ENCODE measurements at places on chromosomes 12 and 14.

DNA sequence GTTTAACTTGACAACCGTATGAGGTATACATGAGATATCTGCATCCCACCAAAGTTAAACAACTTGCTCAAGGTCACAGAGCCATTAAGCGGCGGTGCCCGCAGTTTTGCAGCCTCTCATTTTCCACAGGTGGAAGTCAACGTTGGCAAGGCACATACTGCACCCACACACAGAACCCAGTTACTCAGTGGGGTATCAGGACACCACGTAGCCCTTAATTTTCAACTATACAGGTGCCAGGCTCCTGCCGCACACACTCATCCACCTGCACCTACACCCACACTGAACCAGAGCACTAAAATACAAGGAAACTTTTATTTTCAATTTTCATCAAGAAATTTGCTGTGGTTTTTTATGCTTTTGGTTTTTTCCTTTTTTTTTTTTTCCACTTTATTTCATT, 1.7 kb upstream of the NOP2 start:
- DNase-seq = no peak

DNA sequence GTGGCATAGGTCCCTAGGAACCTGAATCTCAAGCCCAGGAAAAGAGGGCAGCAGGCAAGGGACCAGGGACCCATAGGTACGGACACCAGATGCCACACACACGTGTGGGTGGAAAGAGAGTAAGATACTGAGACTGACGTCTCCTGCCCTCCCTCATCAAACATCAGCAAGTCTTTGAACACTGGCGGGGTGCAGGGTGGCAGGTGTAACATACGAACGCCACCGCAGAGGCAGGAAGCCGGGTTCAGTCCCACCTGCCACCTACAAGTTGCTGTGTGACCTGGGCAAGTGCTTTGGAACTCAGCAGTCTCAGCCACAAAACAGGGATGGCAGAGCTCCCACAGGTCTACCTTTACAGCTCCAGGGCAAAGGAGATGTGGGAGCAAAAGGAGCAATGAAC, 11.1 kb downstream of the ACTN1 start:
- DNase-seq = no peak

GRCh38 chr14:86196471-86196870, 666.5 kb downstream of the FLRT2 start:
- no peak for DNase-seq

- DNase-seq = no peak
Measured at GRCh38 chr14:100134586-100134985, 24.9 kb downstream of the DEGS2 start.

- no peak for DNase-seq
Measured at GRCh38 chr14:98185036-98185435, 1087.0 kb downstream of the BCL11B start.

- no peak for DNase-seq
Measured at GRCh38 chr12:10033783-10034545, 3.5 kb downstream of the CLEC9A start.

- DNase-seq = no peak
Measured at GRCh38 chr14:54567224-54567638, 303 bp downstream of the SAMD4A start.

DNA sequence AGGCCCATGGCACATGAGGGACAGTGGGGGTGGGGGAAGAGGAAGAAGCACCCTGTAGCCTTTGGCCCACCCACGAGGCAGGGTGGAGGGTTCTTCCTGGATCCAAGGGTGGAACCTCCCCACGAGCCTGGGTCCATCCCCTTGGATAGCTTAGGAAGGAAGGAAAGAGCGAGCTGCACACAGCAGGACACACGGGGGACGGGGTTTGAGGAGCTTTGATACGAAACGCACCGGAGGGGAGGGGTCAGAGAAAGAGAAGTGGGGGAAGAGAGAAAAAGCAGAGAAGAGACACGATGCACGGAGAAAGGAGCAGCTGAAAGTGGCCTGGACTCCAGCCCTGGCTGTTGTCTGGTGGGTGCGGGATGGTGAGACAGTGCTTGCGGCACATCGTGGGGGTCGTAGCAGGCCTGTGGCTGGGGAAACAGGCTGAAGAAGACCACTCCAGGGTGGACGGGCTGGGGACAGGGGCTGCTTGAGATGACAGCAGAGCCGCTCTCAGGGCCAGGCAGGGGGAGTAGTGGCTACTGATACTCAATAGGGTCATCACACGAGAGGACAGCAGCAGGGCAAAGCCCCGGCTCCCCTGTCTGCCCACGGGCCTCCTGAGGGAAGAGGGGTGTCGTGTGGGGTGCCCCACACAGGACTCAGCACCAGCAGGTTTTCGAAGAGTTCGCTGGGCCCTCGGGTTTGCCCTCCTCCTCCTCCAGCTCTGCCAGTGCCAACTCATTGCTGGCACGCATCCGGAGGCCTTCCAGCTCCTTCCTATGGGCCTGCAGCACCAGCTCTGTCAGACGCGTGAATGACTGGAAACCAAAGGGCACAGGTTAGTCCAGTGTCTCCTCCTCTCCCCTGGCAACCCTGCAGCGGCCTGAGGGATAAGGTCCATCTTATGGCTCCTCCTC, 5.4 kb upstream of the GPX2 start:
- no peak for DNase-seq

DNA sequence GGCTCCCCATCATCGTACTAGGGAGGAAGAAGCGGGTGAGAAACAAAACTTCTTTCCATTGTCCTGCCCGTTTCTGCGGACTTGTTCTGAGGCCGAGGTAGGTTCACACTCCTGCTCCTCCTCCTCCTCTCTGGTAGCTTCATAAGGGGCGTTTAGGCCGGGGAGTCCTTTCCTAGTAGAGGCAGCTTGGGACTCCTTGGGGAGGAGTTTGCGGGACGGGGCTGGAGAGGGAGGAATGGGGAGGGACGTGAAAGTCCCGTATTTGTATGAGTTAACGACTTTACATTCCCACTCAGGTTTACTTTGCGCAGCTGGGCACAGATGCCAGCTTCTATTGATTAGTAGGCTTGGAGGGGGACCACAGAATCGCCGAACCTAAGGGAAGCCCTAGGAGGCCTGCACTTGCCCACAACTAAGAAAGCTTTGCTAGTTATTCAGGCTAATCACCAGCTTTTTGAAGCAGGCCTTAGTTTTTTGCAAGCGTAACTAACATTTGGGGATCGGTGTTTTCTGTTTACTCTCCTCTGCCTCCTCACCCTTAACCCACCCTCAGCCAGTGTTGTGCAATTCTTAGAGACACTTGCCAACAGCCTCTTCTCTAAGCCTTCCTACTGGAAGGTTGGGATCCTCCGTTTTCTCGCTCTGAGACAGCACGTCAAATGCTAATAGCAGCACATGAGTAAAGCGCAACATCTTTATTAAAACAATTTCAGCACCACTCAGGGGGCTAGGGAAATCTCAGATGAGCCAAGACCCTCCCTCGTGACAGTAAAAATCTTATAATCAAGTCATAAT, 499 bp downstream of the RNASE4 start:
- DNase-seq = no peak

DNA sequence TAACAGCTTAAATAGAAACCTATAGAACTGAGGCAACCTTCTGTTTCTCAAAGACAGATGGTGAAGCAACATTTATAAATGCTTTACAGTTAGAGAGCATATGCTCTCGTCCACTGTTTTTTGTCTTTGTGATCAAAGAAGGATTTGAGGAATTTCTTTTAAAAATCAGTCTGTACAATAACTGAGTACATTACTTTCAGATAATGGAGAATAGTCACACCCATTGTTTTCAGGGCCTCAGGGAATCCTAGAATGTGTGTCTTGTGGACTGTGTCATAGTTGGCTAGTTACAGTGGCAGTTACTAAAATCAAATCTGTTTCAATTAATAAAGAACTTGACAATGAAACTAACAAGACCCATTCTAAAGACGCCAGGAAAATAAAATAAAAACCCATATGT, 107.9 kb downstream of the PRKCH start:
- DNase-seq = no peak

DNA sequence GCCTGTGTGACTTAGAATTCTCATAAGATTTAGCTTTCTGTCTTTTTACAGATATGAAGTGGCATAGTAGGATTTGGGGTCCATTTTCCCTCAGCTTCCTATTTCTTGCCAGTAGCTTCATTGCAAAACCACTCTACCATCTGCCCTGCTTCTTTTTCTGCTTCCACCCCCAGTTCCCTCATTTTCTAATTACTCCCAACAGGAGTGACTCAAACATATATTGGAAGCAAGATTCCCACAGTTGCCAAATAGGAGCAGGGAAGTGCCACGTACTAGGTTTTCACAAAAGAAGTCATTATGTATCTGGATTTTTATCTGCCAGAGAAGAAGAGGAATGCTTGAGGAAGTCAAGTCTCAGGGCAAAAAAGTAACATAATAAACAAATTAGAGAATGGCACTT, 64.1 kb downstream of the ANO4 start:
- no peak for DNase-seq

DNA sequence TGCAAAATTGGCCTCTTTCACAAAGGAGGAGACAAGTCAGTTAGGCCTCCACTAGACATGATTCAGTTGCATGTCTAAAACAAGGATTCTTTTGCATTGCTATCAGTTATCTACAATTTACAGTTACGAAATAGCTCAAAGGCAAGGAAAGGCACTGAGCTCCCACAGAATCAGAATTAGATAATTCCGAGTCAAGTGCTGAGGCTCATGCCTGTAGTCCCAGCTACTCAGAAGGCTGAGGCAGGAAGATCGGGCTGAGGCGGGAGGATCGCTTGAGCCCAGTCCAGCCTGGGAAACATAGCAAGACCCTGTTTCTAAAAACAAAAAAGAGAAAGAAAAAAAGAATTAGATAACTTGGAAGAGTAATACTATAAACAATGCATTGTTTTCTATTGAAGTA, 12.3 kb upstream of the RTRAF start:
- no peak for DNase-seq

DNA sequence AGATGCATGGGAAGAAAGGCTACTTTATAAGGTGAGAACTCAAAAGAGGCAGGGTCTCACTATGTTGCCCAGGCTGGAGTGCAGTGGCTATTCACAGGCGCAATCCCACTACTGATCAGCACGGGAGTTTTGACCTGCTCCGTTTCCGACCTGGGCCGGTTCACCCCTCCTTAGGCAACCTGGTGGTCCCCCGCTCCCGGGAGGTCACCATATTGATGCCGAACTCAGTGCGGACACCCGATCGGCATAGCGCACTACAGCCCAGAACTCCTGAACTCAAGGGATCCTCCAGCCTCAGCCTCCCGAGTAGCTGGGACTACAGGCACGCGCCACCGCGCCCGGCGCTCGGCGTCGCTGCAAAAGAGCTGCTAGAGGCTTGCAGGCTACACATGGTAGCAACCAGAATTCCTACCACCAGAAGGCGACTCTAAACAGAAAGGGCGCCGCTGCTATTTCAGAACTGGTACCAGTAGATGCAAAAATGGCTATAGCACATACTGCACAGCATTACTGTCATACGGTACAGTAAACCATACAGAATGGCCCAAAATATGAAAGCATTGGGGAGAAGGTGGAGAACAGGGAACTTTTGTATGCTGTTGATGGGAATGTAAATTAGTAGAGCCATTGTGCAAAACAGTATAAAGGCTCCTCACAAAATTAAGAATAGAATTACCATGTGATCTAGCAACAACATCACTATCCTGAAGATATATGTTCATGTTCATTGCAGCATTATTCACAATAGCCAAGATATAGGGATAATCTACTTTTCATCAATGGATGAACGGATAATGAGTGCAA, 1.2 kb upstream of the NEMF start:
- no peak for DNase-seq

DNA sequence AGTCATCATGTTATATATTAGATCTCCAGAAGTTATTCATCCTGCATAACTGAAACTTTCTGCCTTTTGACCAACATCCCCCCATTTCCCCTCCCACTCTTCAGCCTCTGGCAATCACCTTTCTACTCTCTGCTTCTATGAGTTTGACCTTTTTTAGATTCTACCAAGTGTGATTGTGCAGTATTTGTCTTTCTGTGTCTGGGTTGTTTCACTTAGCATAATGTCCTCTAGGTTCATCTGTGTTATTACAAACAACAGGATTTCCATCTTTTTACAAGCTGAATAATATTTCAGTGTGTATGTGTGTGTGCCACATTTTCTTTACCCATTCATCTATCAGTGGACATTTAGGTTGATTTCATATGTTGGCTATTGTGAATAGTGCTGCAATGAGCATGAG, 11.2 kb upstream of the WSCD2 start:
- DNase-seq = no peak

- no peak for DNase-seq
Measured at GRCh38 chr14:35883677-35884293, 57.6 kb downstream of the BRMS1L start.

DNA sequence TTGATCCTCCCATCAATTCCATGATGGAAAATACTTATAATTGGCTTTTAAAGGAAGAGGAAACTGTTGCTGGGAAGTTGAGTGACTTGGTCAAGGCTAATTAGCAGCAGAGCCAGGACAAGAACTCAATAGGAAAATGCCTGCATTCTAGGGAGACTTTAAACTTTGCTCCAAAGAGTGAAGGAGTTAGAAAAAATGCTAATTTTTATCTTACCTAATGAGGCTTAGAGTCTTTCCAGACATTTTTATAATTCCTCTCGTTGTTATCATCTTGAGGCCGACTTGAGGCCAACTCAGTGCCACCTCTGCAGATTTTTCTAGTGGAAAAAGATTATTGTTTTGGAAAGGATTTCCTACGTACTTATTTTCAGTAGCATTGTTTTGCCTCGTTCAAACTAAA, 344.6 kb downstream of the ETNK1 start:
- no peak for DNase-seq

DNA sequence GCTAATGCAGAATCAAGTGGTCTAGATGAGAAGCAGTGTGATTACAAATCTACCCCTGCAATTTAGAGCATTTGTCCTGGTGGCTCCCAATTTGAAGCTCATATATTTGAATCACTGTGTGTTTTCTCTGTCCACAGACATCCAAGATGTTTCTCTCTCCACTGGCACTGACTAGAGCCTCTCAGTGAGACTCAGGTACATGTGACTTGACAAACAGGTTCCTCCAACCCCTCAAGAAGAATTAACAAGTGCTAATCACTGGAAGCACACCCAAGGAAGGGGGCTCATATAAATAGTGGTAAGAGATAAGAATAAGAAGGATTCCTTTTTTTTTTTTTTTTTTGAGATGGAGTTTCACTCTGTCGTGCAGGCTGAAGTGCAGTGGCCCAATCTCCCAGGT, 20.5 kb downstream of the OR10G2 start:
- DNase-seq = no peak
